ENCODE measurements at places on chromosomes 6 and 20. TPM values are rescaled to one million over a fixed set of nuclear protein-coding genes. Genes with fewer than 3 reads are reported as not detected.

- DNase-seq: no peak
Observed at GRCh38 chr6:75246386-75246785, 2.8 kb upstream of the COX7A2 start.

GRCh38 chr6:2934057-2934456 lies 30.9 kb upstream of the SERPINB9 start:
- DNase-seq: no peak

- no peak for DNase-seq
Observed at GRCh38 chr20:62897666-62898065, 28.6 kb downstream of the DIDO1 start.

GRCh38 chr6:40802481-40802880 lies 215.3 kb upstream of the LRFN2 start:
- DNase-seq: no peak

- DNase-seq: no peak
Observed at GRCh38 chr6:159043947-159044346, 844 bp downstream of the TAGAP start.

DNA sequence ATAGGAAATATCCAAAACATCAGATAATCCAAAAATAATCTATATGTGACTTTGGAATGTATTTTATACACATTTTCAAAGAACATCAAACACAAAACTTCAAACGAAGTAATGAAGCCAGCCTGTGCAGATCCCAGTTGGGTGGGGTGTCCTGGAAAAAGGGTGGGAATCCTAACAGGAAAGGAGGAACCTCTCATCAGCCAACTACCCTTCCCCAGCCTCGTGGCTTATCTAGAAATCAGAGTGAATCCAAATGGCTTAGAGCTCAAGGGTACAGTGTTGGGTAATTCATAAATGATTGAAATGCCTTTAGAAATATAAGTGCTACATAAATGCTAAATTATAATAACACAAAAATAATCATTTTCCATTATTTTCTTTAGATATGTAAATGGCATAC lies 115.1 kb upstream of the SOX4 start:
- no peak for DNase-seq

DNA sequence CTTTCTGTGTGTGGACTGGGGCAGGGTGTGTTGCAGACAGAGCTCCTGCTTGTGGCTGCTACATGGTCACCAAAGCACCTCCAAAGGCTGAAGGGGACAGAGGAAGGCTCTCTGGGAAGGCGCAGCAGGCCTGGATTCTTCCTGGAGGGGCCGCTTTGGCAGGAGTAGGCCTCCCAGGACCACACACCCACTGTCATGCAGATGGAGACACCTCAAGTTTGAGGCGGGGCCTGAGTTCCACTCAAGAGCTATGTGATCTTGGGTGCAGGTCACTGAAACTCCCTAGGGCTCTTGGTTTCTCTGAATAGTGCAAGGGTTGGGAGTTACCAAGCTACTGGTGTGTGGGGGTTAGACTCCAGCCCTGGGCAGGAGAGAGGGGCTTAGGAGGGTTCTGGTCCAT lies 27.9 kb downstream of the EFCAB8 start:
- no peak for DNase-seq

GRCh38 chr6:27478141-27478705 lies 5.3 kb upstream of the ZNF184 start:
- DNase-seq: no peak

DNA sequence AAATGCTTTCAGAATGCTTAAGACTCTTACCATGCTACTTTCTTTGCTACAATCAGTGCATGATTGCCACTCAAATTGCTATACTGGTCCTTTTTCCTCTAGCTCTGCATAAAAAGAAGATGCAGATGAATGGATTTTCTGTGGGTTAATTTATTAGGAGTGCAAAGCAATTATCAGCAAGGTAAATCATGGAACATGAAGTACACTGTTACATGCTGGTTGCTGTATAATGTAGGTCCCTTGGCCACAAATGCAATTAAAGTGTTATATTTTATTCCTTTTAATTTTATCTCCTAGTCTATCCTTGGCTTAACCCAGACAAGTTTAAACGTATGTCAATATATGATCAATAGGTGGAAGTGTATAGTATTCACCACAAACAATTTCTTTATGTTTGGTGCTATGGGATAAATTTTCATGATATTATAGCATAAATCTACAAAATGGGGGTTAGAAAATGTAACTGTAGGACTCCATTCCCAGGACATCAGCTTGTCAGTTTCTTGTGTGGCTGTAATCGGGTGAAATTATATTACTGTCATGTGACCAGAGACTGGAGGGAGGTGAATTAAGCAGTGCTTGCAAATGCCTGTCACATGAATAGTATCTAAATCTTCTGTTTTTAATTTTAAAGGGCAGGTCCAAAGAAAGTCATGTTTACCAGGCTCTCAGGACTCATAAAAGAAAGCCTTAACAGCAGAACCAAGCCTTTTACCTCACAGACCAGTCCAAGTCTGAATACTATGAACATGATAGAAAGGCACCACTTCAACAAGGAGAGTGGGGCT lies 176.9 kb upstream of the ID4 start:
- DNase-seq: no peak

DNA sequence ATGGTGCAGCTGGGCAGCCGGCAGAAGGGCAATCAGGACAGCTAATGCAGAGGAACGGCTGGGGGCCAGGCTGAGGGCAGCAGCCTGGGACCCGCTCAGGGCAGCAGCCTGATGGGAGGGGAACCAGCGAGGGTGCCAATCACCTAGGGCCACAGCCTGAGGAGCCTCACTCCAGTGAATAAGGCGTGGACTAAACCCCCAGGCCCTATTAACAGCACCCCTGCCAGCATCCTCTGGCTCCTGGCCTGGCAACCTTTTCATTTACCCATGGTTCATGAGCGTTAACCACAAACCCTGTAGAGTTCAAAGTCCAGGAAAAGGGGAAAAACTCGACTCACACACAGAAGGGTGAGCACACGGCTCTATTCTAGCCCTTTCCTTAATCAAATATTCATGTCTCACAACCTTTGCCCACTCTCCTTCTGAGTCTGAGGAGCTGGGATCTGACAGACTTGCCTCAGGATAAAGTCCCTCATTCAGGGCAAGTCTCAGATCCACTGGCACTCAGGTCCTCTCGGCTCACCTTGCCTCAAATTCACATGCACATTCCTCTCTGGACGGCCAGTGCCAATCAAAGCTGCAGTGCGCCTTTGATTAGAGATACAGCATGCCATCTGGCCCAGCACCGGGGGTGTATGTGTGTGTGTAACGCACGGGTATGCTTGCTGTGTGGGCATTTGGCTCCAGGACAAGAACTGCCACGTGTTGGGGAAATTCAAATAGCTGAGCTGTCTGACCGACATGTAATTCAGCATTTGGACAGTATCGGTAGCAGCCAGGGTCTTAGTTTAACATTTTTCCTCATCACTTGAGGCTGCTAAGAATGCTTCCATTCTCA lies 86.9 kb upstream of the TRAF3IP2 start:
- DNase-seq: no peak

DNA sequence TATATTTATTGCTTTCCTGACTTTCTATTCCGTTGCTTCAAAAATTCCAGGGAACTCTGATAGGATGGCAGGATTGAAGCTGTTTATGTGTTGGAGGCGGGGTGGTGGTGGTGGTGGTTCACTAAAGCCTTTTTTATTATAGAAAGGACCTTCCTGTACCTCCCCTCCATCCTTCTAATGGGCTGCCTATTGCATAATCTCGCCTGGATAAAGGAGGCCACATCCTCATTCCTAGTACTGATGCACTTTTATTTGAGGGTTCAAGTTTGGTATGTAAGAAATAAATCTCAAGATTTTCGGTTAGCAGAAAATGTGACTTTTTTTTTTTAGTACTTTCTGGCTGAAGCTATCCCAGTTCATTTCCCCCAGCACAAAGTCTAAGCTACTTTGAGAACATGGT lies 18.7 kb upstream of the CTAGE9 start:
- no peak for DNase-seq

DNA sequence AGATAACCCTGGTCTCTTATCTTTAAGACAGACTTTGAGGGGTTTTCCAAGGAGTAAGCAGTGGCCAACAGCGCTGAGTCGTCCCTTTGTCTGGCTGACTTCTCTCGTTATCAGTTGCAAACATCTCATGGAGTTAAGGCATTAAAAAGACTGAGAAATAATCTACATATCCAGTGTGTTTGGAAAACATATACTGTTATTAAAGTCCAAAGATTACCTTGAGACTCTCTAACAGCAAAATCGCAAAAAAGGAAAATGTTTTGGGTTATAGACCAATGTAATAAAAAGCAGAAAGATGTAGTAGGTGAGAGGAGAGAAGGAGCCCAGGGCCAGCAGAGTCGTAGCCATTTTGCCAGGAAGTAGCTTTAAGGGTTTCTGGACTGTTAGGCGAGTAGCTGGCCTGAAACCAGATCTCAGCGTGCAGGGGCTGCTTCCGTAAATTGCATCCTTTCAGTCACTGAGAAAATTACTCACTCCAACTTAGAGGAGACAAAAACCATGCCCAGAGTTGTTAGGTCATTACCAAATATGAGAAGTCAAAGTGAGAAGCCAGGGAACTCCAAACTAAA lies 24.6 kb downstream of the MYLK4 start:
- no peak for DNase-seq

DNA sequence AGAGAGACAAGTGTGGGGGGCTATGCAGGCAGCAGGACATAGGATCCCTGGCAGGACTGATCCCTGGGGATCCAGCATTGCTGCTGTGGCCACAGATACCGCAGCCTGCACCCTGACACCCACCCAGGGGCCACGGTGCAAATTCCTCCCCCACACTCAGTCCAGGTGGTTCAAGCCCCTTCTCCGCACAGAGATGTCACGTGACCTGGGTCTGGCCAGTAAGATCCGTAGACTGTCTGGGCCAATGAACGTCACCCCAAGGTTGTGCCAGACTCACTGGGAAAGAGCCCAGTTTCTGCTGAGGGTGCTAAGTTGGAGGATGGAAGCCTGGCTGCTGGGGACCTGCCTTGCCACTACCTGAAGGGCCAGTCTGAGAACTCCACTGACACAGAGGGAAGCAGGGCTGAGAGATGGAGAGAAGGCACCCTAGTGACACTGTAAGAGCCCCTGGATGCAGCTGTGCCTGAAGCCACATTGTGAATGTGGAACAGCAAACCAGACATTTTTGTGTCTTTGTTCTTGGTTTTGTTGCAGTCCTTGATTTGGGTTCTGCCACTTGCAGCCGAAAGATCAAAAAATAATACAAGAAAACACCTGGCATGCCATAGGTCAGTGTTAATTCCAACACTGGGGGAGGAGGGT lies 228.6 kb downstream of the PREX1 start:
- DNase-seq: no peak

DNA sequence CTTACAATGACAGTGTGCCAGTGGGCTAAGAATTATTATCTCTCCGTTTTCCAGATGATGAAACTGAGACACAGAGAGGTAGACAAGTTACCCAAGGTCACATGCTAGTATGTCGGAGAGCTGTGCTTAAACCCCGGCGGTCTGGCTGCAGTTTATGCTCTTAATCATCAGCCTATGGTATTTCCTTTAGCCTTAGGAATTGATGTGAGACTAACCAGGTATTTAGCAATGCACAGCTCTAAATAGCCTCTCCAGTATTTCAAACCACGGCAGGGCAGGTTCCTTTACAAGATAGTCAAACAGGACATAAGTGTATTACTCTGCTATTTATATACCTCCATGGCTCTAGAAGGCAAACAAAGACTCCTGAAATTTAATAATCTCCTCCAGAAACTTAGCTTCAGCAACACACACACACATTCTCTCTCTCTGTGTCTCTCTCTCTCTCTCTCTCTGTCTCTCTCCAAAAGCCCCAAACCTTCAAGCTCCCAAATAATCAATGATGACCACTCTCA lies 142.0 kb upstream of the ZNF217 start:
- no peak for DNase-seq

Gene CRISP3
- not detected for polyA plus RNA-seq

Gene FAXC
- under 0.01 TPM for polyA plus RNA-seq

Gene BPI
- polyA plus RNA-seq: not detected

Gene BPIFB4
- polyA plus RNA-seq: not detected

Gene WFDC2
- 0.51 TPM for polyA plus RNA-seq

Gene SLC24A3
- polyA plus RNA-seq: 0.34 TPM

Gene MAK
- not detected for polyA plus RNA-seq

Gene ALDH8A1
- 0.08 TPM for polyA plus RNA-seq

Gene PPIL1
- 69.3 TPM for polyA plus RNA-seq

Gene SLC52A3
- polyA plus RNA-seq: 1.7 TPM

Gene TFAP2C
- polyA plus RNA-seq: not detected

Gene EPPIN
- polyA plus RNA-seq: not detected

Gene NRN1
- polyA plus RNA-seq: 16.3 TPM

Gene SLC2A10
- polyA plus RNA-seq: 1.4 TPM

Gene BANF2
- not detected for polyA plus RNA-seq

All from heart left ventricle (tissue), 16 donors.